BJ (cell line): ENCODE measurements at places on chromosomes 3 and 15.

DNA sequence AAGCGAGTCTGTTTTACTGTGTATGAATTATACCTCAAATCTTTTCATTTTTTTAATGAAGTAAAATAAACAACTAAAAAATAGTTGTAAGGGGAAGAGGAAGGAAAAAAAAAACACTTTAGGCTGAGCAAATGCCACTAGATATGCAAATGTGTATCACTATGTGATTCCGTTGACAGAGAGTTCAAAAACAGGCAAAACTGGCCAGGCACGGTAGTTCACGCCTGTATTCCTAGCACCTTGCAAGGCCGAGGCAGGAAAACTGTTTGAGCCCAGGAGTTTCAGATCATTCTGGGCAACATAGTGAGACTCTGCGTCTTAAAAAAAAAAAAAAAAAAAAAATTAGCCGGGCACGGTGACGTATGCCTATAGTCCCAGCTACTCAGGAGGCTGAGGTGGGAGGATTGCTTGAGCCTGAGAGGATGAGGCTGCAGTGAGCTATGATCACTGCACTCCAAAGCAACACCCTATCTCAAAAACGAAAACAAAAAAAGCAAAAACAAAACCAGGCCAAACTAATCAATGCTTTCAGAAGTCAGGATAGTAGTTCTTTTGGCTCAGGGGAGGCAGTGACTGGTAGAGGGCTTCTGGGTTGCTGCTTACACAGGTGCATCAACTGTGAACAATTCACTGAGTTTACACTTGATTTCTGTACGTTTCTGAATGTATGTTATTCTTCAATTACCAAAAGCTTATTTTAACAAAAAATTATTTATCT lies 7.4 kb downstream of the PRC1 start:
- no peak for DNase-seq

DNA sequence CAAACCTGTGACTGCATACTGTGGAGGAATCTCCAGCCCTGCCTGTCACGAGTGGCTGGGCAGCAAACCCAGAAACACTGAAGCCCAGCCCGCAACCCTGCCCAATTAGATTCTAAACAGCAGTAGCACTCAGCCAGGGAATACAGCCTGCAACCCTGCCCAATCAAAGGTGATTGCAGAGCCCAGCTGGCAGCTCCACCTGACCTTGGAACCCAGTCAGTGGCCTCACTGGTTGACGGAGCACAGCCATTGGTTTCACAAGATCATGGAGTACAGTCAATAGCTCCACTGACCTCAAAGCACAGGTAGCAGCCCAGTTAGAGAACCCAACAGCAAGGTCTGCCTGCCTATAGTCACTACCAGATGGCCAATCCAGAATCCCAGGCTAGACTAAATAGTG lies 35.2 kb upstream of the MYLK start:
- DNase-seq = no peak

GRCh38 chr3:24263069-24263668 lies 231.5 kb downstream of the THRB start:
- no peak for DNase-seq

GRCh38 chr3:112974894-112975293 lies at the start of gene CD200R1:
Gene CD200R1, minus strand, starts transcription at chr3:112975103. Its CDS starts 246 bp downstream, at chr3:112974857.
- DNase-seq = no peak

GRCh38 chr3:176522436-176522835 lies 674.8 kb downstream of the TBL1XR1 start:
- no peak for DNase-seq

DNA sequence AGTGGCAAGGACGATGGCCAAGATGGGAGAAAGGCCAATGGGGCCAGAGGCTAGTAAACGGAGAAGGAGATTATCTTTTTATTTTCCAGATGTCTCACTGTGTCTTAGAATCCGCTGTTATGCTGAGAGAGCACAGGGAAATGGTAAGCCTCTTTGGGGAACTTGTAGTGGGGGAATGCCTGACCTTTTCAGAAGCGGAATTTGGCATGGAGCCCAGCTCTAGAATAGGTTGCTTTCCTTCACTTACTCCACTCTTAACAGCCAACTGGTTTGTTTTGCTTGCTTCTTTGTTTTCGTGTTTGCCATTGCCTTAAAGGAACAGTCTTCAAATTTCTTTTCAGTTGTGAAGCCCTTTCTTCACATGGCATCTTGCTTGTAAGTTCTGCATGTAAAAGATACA lies 316.2 kb upstream of the THRB start:
- no peak for DNase-seq

- no peak for DNase-seq
Observed at GRCh38 chr3:33145901-33146580, 32.2 kb downstream of the CRTAP start.

- no peak for DNase-seq
Observed at GRCh38 chr15:62878070-62878469, 164.5 kb upstream of the TPM1 start.

GRCh38 chr3:66419036-66419435 lies 81.8 kb downstream of the LRIG1 start:
- DNase-seq = no peak

- DNase-seq = no peak
Observed at GRCh38 chr3:4071481-4072184, 231.5 kb upstream of the SETMAR start.

GRCh38 chr15:60469893-60470641 lies 8.9 kb downstream of the ICE2 start:
- DNase-seq = no peak

- DNase-seq = no peak
Observed at GRCh38 chr3:124834723-124835718, 52.1 kb downstream of the ITGB5 start.

- DNase-seq = no peak
Observed at GRCh38 chr15:74381481-74381880, 14.0 kb upstream of the CYP11A1 start.

DNA sequence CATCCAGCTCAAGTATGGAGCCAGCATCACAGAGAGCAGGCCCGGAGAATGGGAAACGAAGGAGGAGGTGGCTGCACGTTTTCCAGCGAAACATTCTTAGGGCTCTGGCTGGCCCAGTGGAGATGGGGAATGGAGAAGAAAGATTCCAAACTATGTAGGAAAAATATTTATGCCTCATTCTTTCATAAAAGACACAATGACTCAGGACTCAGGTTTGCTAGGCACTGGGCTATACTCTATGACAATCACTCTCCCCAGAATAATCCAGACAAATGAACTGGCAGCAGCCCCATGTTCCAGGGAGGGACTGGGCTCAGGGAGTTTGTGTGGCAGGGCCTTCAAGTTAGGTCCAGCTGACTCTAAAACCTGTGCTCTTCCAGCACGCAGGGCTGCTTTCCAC lies 110.8 kb upstream of the RAD18 start:
- no peak for DNase-seq

DNA sequence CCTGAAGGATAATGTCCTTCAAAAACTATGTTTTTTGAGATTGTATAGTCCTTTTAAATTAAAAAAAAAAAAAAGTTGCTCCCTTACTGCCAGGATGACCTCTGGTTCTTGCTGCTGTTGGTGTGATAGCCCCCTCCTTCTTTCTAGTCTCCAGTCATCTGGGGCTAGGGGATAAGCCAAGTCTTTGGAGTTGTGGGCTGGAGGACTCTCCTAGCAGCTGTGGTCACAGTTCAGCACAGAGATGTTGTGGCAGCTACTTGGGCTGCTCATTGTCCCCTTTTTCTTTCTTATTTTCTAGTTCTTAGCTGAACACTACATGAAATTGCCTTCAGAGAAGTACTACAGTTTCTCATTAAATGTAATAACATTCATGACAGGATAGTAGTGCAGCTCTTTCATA lies 39.2 kb upstream of the APH1B start:
- DNase-seq = no peak

DNA sequence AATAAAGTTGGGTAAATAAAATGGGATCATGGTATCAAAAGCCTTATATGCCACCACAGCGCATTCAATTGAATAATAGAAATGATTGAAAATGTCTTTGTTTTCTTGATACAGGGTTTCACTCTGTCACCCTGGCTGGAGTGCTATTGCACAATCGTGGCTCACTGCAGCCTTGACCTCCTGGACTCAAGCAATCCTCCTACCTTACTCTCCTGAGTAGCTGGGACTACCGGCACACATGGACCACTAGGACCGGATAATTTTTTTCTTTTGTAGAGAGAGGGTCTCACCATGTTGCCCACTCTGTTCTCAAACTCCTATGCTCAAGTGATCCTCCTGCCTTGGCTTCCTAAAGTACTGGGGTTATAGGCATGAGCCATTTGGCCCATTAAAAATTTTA lies 33.8 kb upstream of the BBX start:
- DNase-seq = no peak

GRCh38 chr3:144770281-144770680 lies 798.7 kb downstream of the DIPK2A start:
- DNase-seq = no peak

GRCh38 chr3:103218146-103218545 lies 783.3 kb downstream of the ZPLD1 start:
- no peak for DNase-seq

DNA sequence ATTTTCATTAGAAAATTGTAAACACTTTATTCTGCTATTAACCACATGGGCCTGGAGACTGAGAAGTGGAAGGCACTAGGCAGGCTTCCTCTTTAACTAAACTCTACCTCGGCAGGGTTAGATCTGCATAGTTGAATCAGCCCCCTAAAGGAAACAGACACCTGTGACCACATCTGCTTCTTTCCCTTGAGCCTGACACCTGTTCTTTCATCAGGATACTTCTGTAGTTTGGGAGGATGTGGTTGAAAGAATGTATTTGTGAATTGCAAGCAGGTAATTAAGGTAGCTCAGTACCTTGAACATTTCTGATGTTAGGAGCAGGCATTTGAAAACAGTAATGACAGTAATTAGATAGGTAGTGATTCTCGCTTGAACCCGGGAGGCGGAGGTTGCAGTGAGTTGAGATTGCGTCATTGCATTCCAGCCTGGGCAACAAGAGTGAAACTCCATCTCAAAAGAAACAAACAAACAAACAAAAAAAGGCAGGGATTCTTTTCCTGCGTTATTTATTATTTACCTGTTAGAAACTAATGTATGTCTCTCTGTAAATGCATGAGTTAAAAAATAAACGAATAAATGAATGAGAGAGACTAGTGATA lies 468.5 kb downstream of the NLGN1 start:
- no peak for DNase-seq

DNA sequence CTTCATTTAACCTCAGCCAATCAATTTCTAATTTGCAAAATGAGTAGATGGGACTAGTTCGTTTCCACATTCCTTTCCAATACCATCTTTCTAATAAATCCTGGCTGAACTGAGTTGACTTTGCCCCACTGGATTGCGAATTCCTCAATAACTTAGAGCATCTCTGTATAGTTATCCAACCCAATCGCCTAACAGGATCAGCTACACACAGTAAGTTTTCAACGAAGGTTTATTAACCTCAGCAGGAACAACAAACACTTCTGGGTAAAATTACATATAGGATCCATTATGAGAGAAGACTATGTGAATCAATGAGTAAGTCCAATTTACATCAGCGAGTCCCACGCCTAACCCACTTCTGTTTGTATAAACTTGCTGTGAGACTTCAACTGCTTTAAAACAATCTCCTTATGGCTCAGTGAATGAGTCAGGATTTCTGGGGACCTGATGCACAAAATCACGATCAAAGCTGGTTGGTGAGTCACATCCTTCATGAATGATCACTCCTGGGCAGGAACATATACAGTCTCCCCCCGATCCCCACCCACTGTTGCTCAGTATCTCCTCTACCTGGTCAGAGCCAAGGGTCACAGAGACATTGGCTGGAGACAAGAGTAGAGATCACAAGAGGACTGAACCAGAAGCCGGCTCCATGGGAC lies 142.8 kb downstream of the EDEM1 start:
- no peak for DNase-seq

GRCh38 chr15:66613743-66614142 lies 47.9 kb upstream of the LCTL start:
- no peak for DNase-seq

GRCh38 chr3:58581328-58582091 lies 4.3 kb upstream of the FAM107A start:
- no peak for DNase-seq

GRCh38 chr3:45607790-45608189 lies 13.2 kb downstream of the LIMD1 start:
- DNase-seq = no peak

DNA sequence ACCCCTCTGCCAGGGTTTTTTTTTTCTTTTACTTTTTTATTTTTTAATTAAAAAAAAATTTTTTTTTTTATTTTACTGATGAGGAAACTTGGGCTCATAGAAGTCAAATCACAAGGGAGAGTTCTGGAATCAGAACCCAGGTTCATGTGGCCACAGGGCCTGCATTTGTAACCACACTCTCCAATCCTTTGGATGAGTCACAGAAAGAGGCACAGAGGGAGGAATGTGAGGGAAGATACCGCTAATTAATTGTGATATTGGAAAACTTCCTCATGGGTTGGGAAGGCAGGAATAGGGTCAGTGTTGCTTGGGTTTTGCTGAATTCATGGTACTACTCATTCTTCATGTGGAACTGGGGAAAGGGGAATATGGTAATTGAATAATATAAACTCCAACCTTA lies 132.9 kb upstream of the SLC6A11 start:
- DNase-seq = no peak

DNA sequence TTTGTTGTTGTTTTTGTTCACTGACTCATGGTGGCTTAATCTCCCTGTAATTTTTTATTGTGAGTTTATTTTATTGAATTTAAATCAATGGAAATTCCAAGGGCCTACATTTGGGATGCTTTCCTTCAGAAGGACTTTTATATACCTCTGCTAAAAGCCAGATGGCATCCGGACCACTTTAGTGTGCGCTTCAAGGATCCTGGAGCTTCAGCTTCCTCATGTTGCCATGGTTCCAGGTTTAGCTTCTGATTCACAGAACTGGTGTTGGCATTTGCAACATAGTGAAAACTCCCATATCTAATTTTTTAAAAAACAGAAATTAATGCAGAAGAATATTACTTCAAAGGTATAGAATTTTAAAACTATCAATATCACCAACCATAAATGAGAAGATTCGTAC lies 8.5 kb upstream of the HACD2 start:
- no peak for DNase-seq
